ENCODE measurements at places on chromosomes 3 and 15.

GRCh38 chr3:184760337-184761074, 48.6 kb upstream of the MAGEF1 start:
- DNase-seq: no peak

DNA sequence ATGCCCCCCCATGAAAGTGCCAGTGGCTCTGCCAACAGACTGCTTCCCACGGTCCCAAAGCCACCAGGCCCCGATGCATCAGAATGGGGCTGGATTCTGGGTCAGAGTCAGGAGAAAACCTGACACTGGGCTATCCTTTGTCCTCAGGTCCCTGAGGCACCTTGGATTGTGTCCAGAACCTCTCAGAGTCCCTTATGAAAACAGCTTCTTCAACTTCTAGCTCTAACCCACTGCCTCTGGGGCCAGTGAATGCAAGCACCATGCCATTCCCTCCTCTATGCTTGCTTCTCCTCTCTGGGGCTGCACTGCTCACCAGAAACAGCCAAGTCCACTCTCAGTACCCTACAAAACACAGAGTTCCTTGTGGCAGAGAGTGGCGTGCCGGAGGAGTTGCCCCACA, 9.9 kb downstream of the CRABP1 start:
- no peak for DNase-seq

DNA sequence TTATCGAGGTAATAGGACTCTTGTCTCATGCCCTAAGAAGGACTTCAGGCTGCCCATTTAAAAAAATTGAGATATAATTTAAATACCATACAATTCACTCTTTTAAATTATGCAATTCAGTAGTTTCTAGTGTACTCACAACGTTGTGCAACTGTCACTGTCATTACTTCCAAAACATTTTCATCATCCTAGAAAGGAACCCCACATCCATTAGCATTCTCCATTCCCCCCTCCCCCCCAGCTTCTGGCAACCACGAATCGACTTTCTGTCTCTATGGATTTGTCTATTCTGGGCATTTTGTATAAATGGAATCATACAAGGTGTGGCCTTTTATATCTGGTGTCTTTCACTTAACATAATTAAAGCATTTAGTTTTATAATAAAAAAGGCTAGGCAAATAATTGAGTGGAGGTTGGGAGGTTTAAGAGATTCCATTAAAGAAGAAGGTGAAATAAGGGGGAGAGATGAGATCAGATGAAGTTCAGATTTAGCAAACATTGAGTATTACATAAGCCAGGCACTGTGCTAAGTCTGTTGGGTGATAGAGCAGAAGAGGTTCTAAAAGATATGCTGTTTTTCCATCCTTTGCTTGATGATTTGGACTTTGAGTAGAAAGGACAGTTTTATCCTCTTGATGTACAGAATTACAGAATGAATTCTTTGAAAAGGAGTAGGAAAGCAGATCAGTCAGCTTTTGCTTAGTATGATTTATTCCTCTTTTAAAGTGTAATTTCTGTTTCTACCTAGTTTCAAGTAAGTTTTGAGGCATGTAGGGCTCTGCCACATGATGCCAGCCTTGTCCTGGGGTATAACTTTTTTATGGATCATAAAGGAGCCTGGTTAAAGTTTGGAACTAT, 36.3 kb downstream of the UBE2E2 start:
- no peak for DNase-seq

DNA sequence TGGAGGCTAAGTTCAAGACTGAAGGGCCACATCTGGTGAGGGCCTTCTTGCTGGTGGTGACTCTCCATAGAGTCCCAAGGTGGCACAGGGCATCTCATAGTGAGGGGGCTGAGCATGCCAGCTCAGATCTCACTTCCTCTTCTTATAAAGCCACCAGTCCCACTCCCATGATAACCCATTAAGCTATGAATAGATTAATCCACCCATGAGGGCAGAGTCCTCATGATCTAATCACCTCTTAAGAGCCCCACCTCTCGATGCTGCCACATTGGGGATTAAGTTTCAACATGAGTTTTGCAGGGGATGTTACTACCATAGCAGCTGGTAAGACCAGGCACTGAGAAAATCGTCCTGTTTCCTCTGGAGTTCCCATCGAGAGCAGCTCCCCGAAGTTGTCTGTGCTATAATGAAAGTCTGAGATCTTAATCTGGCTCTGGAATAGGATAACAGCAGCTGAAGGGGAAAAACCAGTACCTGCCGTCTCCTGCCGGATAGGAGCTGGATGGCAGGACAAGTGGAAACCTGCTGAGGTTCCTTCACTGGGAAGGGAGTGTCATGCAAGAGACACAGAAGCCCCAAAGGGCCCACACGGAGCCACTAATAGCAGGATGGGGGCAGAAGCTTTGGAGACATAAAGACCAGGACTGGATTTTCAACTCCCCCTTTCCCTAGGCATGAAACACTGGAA, 79.5 kb upstream of the EPHB3 start:
- no peak for DNase-seq

- DNase-seq: no peak
Observed at GRCh38 chr15:95113041-95113440, 881.7 kb downstream of the MCTP2 start.

DNA sequence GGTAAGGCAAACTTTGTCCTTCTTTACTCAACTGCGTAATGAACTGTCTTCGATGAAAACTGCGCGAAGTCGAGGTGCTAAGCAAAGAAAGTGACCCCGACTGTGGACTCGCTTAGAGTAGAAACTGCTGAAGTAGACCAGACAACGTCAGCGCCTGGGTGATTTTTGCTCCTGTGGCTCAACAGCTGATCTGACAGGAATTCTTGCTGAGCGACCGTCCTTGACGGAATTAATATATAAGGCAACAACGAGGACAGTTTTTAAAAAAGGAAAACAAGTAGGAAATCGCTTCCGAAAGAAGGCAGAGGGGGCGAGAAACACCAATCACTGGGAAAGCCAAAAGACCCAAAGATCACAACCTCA, 541 bp downstream of the RPS27L start:
- DNase-seq: no peak

- no peak for DNase-seq
Observed at GRCh38 chr3:162328649-162329048, 832.0 kb downstream of the OTOL1 start.

- DNase-seq: no peak
Observed at GRCh38 chr15:24772266-24772665, 96.7 kb downstream of the NPAP1 start.
